ENCODE measurements at places on chromosomes 4 and X. TPM values are rescaled to one million over a fixed set of nuclear protein-coding genes. Genes with fewer than 3 reads are reported as not detected.

- DNase-seq: no peak
These were observed 32.8 kb downstream of the GATB start for GRCh38 chr4:151728006-151728405.

- DNase-seq: peak; percentile 82
These were observed 9.4 kb upstream of the TET2 start for GRCh38 chr4:105137121-105137875.

DNA sequence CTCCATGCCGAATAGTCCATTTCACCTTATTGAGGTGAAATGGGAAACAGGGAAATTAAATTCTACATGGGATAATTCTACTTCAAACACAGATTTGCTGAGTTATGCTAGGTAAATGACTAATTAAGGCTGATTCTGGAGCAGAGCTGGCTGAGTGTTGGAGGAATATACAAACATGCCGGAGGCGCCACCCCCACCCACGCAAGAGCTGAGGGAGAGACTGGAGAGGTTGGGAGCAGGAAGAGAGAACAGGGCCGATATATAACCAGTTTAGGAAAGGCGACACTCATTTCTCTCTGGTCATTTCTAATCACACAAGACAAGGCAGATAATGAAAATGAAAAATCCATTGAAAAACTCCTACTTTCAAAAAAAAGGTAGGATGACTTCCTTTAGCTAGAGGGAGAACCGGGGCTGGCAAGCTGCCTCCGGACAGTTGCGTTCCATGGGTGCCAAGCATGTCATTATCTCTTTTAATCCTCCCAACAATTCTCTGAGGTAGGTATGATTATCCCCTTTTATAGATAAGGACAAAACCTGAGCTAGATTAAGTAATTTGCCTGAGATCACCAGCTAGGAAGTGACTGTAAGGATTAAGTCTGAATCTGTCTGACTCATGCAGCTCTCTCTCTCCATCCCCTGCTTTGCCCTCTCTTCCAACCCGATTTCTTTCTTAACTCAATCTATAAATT, 27.6 kb upstream of the CFAP299 start:
- no peak for DNase-seq

GRCh38 chrX:7815166-7815805, 27.7 kb upstream of the VCX start:
- DNase-seq: no peak

DNA sequence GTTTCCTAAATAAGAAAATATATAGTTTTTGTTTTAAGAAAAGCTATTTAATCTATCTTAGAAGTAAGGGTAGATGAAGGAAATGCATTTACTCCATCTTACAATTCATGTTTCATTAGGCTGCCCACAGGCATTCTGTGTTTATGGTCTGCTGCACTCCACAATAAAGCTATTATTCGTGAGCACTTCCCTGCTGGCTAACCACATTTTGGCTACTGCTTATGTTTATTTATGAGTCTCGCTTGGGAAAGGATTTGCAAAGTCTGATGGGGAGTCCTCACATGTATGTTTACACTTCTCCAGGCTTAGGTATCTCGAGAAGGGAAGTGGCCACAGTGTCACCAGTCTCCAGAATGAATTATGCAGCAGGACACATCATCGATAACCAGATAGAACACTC, 260.8 kb upstream of the VCX start:
- no peak for DNase-seq

The BEND4 gene
- polyA plus RNA-seq: not detected
